Naive B cell (primary cell): ENCODE measurements at places on chromosomes 7 and 10.

GRCh38 chr7:123888192-123888591 lies 36.8 kb upstream of the SPAM1 start:
- DNase-seq, result no peak

- no peak for DNase-seq
Measured at GRCh38 chr10:132608511-132609195, 71.1 kb downstream of the INPP5A start.

DNA sequence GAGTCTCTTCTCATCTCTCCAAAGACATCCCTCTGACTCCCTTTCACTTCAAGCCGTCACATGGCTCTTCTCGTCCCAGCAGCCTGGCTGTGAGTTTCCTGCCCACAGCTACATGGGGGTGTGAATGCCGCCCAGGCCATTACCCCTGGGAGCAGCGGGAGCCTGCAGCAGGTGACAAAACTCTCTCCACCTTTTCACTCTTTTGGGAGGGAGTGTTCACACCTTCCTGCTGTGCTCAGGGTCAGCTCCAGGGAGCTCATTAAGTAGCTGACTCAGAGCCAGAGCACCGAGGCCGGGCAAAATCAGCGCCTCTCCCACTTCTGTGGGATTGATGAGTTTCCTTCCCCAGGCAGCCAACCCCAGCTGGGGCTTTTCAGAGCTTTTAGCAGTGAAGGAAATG lies 271.3 kb downstream of the TYW1 start:
- DNase-seq, result no peak

DNA sequence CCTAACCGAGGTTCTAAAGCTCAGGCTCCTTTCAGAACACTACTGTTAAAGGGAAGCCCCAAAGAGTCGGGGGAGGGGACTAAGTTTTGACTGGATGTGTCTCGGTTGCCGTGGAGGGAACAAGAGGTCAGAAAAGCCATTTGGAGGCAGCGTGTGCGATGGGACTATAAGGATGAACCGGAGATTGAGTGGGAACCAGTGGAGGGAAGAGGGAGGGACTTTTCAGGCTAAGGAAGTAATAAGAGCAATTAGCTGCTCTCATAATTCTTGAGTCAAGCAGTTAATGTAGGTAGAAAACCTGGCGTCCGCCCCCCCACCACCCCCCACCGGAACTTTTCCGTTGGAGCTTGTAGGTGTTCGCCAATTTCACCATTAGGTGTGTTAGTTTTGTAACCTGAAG lies 491 bp upstream of the AKAP9 start:
- DNase-seq, result peak; percentile 31

DNA sequence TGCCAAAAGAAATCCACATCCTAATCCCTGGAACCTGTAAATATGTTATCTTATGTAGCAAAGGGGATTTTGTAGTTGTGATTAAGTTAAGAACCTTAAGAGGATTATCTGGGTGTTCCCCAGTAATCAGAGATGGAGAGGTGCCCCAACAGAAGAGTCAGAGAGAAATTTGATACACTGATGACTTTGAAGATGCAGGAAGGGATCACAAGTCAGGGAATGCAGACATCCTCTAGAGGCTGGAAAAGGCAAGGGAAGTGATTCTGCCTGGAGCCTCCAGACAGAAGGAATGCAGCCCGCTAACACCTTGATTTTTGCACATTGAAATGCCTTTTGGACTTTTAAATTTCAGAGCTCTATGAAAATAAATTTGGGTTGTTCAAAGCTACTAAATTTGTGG lies 531.7 kb downstream of the DNAJB9 start:
- DNase-seq, result no peak

- DNase-seq, result no peak
Measured at GRCh38 chr10:31745612-31746376, 182.8 kb downstream of the ARHGAP12 start.

GRCh38 chr7:133234961-133235875 lies 17.7 kb upstream of the EXOC4 start:
- no peak for DNase-seq

DNA sequence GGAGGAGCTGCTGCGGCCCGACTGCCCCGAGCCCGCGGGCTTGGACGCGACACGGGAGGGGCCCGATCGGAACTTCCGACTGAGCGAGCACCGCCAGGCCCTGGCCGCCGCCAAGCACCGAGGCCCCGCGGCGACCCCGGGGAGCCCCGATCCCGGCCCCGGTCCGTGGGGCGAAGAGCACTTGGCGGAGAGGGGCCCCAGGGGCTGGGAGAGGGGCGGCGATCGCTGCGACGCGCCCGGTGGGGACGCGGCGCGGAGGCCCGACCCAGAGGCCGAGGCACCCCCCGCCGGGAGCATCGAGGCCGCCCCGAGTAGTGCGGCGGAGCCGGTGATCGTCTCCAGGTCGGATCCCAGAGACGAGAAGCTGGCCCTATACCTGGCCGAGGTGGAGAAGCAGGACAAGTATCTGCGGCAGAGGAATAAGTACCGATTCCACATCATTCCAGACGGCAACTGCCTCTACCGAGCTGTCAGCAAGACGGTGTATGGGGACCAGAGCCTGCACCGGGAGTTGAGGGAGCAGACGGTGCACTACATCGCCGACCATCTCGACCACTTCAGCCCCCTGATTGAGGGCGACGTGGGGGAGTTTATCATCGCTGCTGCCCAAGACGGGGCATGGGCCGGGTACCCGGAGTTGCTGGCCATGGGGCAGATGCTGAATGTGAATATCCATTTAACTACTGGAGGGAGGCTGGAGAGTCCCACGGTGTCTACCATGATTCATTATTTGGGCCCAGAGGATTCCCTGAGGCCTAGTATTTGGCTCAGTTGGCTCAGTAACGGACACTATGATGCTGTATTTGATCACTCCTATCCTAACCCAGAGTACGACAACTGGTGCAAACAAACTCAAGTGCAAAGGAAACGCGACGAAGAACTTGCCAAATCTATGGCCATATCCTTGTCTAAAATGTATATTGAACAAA lies 1.4 kb downstream of the OTUD1 start:
- no peak for DNase-seq

- DNase-seq, result no peak
Measured at GRCh38 chr10:1395025-1395480, 338.9 kb downstream of the WDR37 start.

DNA sequence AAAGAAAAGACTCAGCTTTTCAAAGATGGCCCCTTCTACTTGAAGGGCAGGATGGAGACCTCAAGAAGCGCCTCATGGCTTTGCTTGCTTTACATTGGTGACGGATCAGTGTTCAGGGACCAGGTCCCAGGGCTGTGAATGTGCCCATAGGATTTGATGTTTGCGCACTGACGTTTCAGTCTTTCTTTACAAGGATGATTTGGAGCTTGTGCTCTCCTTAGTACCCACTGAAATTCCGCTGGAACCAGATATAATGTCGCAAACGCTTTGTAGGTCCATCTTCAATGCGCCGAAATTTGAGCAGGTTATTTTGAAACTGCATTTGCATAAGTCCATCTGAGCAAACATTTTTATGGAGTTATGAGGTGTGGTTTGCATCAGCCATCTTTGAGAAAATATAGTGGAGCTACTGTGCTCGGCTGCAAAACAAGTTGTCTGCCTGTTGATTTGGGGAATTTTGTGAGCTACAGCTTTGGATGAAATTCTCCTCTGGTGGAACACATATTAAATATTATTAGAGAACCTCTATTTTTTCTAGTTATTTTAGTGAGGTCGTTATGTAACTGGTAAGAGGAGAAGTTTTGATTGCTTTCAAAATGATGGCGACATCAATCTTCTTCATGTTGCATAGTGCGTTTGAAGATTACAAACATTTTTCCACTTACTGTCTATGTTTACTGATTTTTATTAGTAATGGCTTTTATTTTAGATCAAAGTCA lies 2.4 kb downstream of the RBM20 start:
- no peak for DNase-seq

GRCh38 chr10:108410236-108410635 lies 1245.7 kb upstream of the SORCS1 start:
- DNase-seq, result no peak

DNA sequence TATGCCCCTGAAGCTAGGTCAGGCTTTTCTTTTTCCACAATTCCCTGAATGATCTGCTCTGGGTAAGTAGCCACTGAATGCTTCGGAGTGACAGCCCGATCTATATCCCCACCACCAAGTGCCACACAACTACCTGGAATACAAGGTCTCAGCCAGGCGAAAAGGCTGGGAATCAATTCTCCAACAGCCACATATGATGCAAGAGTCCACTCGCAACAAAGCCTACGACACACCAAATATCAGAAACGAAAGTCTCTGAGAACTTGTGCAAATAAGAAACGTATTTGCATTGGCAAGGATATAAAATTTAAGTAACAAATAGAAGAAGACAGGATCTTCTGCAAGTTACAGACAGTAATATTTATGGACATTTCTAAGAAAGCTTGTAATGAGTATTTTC lies 5.7 kb downstream of the HIPK2 start:
- no peak for DNase-seq

- DNase-seq, result no peak
Measured at GRCh38 chr7:76106893-76107292, 59.0 kb downstream of the MDH2 start.

GRCh38 chr10:43809211-43809930 lies 160.7 kb upstream of the ZNF32 start:
- DNase-seq, result no peak

DNA sequence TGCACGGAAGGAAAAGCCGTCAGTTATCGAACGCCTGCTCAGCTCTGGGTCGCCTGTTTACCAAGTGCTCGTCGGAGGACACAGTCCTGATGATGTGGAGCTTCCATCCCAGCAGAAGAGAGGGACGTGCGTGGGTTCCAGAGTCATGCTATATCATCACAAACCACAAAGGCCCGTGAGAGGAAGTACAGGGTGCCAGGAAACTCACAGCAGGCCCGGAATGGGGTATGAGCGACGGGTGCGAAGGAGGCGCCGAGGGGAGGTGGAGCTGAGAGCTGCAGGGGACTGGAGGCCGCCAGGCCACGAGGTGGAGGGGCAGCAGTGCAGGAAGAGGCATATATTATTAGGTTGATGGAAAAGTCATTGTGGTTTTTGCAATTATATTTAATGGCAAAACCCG lies 102.5 kb downstream of the ACTR3B start:
- no peak for DNase-seq
